Hindlimb muscle (tissue), 1 donor: ENCODE measurements at places on chromosomes 11 and 22.

DNA sequence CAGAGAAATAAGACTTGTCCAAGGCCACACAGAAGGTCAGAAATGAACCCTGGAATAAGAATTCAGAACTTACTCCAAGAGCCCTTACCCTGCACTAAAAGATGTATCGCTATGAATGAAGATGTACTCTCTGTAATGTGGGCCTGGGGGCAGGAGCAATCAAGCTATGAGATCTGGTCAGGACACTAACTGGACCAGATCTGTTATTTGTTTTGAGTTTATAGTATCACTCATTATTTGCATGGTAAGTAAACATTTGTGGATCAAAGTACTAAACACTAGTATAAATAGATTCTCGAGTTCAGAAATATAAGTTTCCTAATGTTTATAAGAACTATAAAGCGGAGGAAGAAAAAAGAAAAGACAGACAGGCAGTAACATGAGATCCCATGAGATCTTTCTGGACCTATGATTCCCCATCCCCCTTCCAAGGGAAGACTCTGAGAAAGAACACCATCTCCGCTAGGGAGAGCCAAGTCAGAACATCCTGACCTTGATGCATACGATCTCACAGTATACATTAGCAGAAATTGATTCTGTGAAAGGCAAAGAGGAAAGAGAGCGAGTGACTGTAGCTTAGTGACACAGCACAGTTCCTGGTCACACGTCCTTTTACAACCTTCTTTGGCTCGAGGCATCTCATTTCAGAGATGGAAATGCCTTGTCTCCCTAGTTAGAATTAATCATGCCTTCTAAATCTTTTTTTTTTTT, 71.2 kb downstream of the USP35 start:
- no peak for DNase-seq

DNA sequence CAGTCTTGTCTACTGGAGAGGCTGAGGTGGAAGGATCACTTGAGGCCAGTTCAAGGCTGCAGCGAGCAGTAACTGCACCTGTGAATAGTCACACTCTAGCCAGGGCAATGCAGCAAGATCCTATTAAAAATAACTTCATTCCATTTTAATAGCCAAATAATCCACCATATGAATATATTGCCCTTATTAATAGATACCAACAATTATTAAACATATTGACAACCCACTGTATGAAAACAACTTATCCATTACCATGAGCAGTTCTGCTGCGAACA, 10.4 kb downstream of the GATD1 start:
- no peak for DNase-seq

- DNase-seq: no peak
Measured at GRCh38 chr11:46410021-46410420, 18.4 kb upstream of the CHRM4 start.

- DNase-seq: no peak
Measured at GRCh38 chr11:8327761-8328192, 64.1 kb upstream of the LMO1 start.

GRCh38 chr11:73095613-73096012, 46.5 kb downstream of the FCHSD2 start:
- DNase-seq: no peak

DNA sequence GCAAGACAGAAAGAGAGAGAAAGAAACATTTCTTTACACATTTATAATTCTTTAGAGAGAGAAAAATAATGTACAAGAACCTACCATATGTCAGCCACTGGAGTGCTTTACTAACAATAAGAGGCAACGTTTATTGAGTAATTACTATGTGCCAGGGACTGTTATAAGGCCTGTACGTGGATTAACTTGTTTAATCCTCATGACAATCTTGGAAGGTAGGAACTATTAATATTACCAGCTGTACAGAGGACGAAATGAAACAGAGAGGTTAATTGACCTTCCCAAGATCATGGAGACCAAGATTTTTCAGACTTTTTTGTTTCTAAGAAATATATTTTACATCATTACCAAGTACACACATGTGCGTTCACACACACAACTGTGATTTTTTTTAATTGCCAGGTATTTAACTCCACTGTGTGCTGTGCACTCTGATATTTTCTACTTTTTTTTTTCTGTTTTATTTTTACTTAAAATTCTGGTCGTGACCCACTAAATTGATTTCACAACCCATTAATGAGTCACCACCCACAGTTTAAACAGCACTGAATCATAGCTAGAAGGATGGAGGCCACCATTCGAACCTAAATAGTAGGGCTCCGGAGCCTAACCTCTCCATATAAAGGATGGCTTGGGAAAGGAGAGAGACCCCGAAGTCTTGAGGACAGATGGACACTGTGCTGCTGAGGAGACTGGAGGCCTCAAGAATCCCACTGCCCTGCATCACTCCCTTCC, 21.4 kb downstream of the CREB3L1 start:
- no peak for DNase-seq
